ENCODE measurements at places on chromosomes 6 and 20.

DNA sequence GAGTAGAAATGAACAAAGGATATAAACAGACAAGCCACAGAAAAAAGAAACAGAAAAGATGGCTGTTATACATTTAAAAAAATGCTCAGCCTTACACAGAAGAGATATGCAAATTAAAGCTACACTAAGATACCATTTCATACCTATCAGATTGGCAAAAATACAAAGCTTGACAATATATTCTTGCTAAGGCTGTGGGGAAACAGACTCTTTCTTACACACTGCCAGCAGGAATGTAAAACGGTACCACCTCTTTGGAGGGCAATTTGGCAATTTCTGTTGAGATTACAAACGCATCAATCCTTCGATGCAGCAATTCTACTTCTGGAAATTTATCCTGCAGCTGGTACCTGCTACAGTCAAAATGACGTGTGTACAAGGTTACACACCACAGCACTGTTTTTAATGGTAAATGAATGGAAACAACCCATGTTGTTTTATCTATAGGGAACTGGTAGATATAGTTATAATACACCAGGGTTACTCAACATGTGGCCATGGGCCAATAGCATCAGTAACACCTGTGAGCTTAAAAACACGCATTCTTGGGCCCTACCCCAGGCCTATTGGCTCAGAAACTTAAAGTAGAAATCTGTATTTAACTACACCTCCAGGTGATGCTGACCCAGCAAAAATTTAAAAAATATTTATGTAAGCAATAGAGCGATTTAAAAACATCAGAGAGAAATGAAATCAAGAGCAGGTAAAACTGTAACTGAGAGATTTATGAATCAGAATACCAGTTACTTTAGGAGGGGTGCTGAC is 53.3 kb downstream of the TRAM2 start:
- DNase-seq = no peak

- DNase-seq = no peak
Observed at GRCh38 chr6:62371453-62372210, 85.6 kb upstream of the KHDRBS2 start.

DNA sequence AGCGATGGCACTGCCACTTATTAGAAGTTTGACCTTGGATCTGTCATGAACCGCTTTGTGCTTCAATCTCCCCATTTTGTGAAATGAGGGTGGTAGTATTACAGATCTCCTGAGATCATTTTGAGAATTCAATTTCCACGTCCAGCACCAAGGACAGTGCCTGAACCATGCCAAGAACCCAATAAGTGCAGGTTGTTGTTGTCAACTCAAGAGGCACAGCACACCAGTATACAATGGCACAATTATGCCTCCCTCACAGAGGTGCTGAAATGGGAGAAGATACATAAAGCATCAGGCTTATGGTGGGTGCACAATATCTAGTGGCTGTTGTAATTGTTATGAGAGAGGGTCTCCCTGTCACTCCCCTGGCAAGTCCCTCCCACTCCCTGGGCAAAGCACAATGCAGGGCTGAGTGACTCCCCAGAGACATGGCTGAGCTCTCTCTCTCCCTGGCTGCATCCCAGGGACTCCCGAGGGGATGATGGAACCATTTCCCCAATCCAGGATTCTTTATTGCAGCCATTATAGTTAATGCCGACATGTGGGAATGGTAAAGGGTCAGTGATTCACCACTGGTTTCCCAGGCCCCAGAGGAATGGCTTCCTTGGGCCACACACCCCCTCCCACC is 78.7 kb downstream of the CDH22 start:
- DNase-seq = no peak

GRCh38 chr6:81752084-81752920 is at the start of gene TENT5A:
TENT5A (minus strand) TSS chr6:81752681; CDS start chr6:81752141, 540 bp downstream.
- DNase-seq = peak; percentile 98

DNA sequence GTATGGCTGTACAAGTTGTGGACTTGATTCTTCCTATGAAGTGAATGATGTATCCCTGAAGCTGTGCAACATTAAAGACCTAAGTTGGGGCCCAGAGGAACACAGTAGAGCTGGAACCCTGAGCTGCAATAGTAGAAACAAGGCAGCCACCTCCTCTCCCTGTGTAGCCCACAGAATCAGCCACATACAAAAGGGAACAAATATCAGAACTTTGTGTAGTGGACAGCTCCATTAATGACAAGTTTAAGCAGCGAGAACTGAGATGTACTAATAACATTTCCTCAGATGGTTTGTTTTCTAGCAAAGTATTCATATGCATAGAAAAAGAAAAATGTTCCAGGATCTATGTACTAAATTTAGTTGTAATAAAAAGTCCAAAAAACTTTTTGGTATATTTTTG is 19.2 kb downstream of the PHACTR1 start:
- no peak for DNase-seq

- DNase-seq = peak; percentile 10
Observed at GRCh38 chr20:41175727-41176330, 38.5 kb downstream of the PLCG1 start.

- DNase-seq = no peak
Observed at GRCh38 chr6:146937316-146937715, 266.9 kb upstream of the STXBP5 start.

DNA sequence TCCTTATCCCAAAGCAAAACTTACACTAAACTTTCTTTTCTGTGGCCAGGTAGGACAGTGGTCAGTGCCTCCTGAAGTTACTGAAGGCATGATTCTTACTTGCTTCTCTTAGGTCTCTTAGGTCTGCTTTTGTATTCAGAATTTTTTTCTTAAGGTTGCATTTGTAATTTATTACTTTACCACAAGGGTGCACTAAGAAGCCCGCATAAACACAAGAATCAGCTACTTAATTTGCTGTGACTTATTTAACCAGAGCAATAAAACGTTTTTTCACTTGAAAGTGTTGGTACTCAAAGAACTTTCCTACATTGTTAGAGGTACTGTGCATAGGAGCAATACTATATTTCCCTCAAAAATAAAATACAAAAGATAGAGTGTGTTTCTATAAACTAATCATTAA is 75.4 kb upstream of the LAMA2 start:
- no peak for DNase-seq
